ENCODE measurements at places on chromosomes 6 and 20.

GRCh38 chr6:131954059-131954774 is 3.0 kb upstream of the CCN2 start:
- no peak for DNase-seq

GRCh38 chr6:54308289-54308985 is at the start of gene TINAG:
TSS of gene TINAG (plus strand) at chr6:54308441. CDS start at chr6:54308551, 110 bp downstream.
- DNase-seq: no peak

GRCh38 chr20:45350217-45350616 is 2.0 kb upstream of the SDC4 start:
- no peak for DNase-seq

DNA sequence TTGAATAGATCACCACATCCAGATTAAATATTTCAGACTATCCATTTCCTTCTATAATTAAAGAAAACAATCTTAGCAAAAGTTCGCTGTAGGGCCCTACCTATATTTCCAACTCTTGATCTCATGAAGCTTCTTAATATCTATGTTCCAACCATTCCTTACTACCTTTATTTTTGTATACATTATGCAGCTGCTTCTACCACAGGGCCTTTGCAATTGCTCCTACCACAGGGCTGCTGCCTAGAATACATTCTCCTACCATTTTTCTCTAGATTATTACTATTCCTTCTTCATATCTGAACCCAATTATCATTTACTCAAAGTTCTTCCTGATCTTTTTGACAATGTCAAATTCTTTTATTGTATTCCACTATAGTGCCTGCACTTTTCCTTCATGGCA is 516.6 kb downstream of the RFPL4B start:
- no peak for DNase-seq

DNA sequence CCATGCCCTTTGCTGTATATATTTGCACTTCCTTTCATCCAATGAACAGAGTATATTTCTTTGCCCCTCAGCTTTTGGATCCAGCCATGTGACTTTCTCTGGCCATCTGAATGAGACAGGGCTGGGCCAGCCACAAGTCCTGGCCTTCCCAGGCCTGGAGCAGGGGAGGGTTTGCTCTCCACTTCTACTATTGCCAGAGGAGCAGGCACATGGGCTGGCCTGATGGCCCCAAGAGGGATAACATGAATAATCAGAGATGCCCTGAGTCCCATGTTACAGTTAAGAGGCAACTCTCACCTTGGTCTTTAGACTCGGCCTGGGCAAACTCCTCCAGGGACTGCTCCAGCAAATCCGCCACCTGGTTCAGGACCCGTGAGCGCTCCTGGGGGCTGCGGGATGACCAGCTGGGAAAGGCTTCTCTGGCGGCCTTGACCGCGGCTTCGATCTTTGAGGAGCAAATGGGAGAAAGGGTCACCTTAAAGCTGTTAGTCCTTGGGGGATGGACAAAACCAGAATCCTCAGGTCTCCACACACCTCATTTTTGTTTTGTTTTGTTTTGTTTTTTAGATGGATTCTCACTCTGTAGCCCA is 6.3 kb downstream of the ALDH8A1 start:
- DNase-seq: no peak

GRCh38 chr20:62551407-62552323 is 75.9 kb upstream of the GATA5 start:
- DNase-seq: no peak

DNA sequence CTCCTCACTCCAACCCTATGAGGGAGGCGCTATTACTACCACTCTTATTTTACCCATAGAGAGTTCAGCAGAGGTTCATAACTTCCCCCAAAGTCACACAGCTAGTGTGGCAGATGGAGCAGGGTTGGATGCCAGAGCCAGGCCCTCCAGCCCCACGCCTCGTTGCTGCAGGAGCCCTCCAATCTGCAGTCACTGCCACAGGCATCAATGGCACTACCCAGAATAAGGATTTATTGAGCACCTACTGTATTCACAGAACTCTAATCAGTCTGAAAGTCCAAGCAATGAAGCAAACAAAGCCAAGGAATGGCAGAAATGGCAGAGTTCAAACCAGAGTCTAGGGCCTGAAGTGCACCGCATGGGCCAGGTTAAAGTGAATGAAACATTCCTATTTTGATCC is 144.9 kb downstream of the LPA start:
- no peak for DNase-seq

DNA sequence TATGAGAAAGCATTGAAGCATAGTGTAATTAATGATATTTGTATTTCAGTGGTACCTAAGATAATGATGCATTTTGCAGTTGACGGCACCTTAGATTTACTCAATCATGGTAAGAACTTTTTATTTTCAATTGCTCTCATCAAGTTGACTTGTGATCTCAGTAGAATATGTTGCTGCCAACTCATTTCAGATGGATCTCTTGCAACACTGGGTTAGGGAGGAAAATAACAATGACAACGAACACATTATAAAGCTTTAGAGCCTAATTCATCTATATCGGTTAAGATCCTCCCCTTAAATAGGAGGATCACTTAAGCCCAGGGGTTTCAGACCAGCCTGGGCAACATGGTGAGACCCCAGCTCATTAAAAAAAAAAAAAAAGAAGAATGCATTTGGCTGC is 18.0 kb upstream of the TBC1D22B start:
- DNase-seq: no peak

GRCh38 chr6:105484238-105485161 is 81.6 kb upstream of the PREP start:
- DNase-seq: peak; percentile 55

DNA sequence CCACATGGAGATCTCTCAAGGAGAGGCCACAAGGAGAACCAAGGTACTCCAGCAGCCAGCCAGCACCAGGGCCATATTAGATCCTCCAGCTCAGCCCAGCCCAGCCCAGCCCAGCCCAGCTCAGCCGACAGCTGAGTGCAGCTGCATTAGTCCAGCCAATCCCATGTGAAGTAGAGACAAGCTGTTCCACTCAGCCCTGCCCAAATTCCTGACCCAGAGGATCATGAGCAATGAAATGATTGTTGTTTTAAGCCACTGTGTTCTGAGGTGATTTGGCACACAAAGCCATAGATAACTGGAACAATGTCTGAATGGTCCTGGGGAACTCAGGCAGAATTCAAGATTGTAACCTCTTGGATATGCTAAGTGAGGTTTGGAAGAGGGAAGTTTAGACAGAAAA is 59.5 kb upstream of the BMP2 start:
- DNase-seq: no peak

DNA sequence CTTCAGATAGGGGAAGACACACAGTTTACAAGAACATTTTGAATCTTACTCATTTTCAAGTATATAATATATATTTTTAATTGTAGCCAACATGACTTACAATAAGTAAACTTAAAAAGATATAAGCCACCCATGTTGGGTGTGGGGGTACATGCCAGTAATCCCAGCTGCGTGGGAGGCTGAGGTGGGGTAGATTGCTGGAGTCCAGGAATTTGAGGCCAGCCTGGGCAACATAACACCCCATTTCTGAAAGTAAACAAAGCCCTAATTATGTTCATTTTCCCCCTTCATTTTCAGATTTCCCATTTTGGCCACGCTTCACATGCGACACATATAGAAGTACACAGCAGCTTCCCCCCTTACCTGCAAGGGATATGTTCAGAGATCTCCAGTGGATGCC is 30.5 kb downstream of the SERPINB6 start:
- no peak for DNase-seq

DNA sequence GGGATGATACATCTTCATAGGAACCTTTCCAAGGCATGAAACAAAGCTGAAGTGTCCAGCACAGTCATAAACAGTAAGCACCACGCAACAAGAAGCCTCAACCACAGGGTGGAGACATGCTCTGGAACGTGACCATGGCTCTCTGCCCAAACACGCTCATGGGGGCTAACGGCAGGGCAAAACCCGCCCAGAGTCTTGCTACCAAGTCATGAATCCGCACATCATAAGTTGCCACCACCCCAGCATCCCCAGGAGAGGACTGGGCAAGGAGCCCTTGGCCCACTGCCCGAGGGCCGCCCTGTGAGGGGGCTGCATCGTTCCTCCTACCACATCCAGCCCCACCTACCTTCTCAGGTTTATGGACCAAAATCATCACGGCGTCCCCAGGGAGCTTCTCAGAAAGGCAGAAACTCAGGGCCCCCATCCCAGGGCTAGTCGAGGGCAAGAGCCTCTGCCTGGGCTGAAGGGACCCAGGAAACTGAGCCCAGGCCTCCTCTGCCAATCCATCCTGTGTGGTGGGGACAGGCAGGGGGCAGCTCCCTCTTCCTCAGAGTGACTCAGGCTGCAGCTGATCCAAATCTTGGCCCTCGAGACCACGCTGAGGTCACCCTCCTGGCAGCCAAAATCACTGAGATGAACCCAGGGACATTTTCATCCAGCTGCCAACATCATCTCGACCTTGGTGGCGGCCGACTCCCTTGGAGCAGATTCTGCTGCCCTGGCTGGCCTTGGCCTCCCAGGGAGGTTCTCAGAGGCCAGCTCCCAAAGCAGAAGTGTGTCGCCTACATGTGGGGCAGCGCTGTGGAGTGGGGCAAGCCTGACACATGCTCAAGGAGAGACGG is 42.6 kb downstream of the BMP7 start:
- DNase-seq: no peak

- peak; percentile 24 for DNase-seq
Observed at GRCh38 chr20:52410731-52411234, 219.2 kb upstream of the ZFP64 start.

DNA sequence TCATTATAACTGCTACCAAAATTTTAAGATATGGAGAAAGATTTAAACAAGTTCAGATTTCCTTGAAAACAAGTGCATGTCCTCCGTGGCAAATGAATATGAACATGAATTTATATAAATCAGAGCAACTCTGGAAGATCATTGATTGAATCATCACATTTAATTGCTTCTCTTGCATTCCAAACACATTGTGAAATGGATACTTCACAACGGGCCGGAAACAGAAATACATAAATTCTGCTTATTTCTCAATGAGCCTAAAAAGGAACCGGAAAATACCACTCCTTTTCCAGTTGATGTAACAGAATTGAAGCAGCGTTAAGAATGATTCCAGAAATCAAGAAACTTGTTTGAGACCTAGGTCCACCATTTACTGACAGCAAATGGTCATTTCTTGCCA is 134.6 kb upstream of the BTN3A2 start:
- no peak for DNase-seq

- no peak for DNase-seq
Observed at GRCh38 chr6:40028449-40028848, 94.2 kb upstream of the MOCS1 start.

- DNase-seq: no peak
Observed at GRCh38 chr6:126955621-126956020, 162.8 kb upstream of the RSPO3 start.

DNA sequence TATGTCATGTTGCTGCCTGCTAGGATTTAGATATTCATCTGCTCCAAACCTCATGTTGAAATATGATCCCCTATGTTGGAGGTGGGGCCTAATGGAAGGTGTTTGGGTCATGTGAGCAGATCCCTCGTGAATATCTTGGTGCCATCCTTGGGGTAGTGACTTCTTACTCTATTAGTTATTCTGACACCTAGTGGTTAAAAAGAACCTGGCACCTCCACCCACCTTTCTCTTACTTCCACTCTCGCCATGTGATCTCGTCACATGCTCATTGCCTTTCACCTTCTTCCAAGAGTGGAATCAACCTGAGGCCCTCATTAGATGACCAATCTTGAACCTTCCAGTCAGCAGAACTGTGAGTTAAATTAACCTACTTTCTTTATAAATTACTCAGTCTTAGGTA is 549.4 kb upstream of the SYNCRIP start:
- DNase-seq: no peak

DNA sequence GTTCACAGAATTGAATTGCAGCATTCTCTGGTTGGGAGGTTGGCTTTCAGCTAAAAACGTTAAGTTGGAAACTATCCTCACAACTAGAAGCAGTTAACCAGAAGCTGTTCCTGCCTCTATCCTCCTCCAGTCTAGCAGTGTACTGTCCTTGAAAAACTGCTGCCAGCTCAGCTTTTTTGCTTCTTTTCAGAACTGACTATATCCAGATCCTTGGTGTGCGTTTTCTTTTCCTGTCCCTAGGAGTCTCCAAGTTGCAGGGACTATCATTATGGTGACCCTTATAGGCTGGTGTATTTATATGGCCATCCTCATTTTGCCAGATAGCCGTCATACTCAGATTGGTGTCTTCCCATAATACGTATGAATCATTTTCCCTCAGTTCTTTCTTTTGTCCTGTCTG is 5.5 kb downstream of the ITCH start:
- no peak for DNase-seq

GRCh38 chr20:54093423-54094267 is 23.3 kb upstream of the BCAS1 start:
- peak; percentile 14 for DNase-seq

- no peak for DNase-seq
Observed at GRCh38 chr20:13857304-13857703, 72.5 kb downstream of the NDUFAF5 start.

DNA sequence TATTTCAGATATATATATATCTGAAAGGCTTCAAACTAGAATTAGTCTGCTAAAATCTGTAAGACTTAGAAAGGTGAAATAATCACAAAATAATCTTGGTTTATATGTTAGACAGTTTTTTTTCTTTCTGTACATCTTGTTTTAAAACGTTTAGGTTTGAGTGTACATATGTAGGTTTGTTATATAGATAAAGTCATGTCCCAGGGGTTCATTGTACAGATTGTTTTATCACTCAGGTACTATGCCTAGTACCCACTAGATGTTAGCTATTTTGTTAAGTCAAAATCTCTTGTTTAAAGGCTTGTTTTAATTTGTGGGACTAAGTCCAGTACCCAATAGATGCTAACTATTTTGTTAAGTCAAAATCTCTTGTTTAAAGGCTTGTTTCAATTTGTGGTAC is 1339.0 kb upstream of the CITED2 start:
- no peak for DNase-seq

- DNase-seq: peak; percentile 29
Observed at GRCh38 chr20:46050444-46050843, 21.4 kb downstream of the SLC12A5 start.

DNA sequence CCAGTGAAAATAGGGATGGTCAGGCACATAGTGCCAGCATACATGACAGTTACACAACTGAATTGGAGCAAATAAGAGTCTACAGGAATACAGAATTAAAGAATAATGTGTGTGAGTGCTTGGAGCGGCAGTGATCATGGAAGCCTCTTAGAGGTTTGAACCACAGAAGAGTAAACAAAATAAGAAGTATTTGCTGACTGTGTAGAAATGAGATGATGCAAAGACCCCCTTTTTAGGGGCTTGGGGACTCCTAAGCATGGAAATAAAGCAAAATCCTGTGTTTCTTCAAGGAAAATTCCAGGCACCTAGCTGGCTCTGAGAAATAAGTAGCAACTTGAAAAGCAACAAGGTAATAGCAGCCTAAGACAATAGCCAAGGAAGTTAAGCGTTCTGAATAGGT is 6.8 kb downstream of the OR2H2 start:
- DNase-seq: no peak

DNA sequence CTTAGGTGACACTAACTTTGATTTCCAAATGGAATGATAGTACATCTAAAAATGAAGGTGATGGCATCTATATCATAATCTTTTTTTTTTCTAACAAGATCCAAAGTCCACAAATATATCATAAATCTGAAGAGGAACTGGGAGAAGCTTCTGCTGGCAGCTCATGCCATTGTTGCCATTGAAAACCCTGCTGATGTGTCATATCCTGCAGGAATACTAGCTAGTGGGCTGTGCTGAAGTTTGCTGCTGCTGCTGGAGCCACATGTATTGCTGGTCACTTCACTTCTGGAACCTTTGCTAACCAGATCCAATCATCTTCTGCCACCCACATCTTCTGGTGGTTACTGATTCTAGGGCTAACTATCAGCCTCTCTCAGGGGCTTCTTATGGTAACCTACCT is 27.4 kb upstream of the KHDC1 start:
- no peak for DNase-seq

GRCh38 chr6:116359131-116359530 is 11.6 kb upstream of the DSE start:
- DNase-seq: no peak
